ENCODE measurements at places on chromosomes 16 and 17. TPM values are rescaled to one million over a fixed set of nuclear protein-coding genes. Genes with fewer than 3 reads are reported as not detected.

DNA sequence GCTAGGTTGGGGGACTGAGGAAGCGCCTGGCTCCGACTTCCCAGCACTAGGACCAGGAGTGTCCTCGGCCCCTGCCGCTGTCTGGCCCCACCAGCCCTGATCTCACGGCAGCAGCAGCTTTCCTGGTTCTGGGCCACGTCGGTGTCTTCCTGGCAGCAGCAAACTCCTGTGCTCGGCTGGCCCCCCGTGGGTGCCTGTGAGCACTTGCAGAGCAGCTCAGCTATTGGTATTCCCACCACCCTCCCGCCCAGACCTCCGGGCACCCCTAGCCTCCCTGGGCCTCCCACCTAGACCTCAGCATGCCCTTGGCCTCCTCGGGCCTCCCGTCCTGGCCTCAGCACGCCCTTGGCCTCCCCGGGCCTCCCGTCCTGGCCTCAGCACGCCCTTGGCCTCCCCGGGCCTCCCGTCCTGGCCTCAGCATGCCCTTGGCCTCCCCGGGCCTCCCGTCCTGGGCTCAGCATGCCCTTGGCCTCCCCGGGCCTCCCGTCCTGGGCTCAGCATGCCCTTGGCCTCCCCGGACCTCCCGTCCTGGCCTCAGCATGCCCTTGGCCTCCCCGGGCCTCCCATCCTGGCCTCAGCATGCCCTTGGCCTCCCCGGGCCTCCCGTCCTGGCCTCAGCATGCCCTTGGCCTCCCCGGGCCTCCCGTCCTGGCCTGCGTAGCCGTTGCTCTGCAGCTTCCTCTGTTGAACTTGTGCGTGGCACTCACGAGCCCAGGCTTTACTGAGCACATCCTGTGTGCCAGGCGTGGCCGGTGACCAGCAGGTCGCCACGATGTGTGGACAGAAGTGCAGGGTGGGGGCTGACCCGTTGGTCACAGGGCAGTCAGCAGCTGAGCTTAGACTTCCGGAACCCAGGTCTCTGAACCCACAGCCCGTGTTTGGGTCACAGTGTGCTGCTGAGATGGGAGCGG lies 51.8 kb upstream of the ACSF3 start:
- no peak overlapping the region for H3K27ac ChIP-seq
- H3K4me3 ChIP-seq: no peak overlapping the region
- no peaks in the 10 kb centered on the region for H3K4me1 ChIP-seq
- DNase-seq: peak; percentile 63
- no peaks in the 10 kb centered on the region for H3K36me3 ChIP-seq
- H3K27me3 ChIP-seq: no peaks in the 10 kb centered on the region

- DNase-seq: no peak
- H3K4me1 ChIP-seq: no peaks in the 10 kb centered on the region
- H3K27ac ChIP-seq: no peak overlapping the region
- H3K36me3 ChIP-seq: no peaks in the 10 kb centered on the region
Observed at GRCh38 chr16:55543472-55543871, 23.0 kb upstream of the CAPNS2 start.

DNA sequence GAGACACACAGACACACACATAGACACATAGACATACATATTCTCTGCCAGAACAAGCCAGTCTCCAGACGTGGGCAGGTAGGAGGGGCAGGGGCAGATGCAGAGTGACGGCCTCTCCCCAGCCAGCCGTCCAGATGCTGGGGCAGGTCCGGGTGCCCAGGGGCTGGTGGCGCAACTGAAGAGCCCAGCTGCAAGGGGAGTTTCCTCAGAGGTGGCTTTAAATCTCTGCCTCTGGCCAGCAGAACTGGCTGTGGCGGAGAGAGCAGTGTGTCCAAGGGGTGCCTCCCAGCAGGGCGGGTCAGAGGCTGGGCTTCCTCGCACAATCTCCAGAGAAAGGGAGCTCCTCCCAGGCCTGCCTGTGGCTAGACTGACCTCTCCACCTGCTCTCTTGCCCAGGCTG lies 9.4 kb upstream of the GCGR start:
- no peak overlapping the region for H3K27ac ChIP-seq
- DNase-seq: no peak
- H3K27me3 ChIP-seq: no peaks in the 10 kb centered on the region

GRCh38 chr17:65231086-65231485 lies 93.9 kb downstream of the RGS9 start:
- no peak overlapping the region for H3K4me3 ChIP-seq
- no peak for DNase-seq
- no peaks in the 10 kb centered on the region for H3K27me3 ChIP-seq
- no peaks in the 10 kb centered on the region for H3K36me3 ChIP-seq

DNA sequence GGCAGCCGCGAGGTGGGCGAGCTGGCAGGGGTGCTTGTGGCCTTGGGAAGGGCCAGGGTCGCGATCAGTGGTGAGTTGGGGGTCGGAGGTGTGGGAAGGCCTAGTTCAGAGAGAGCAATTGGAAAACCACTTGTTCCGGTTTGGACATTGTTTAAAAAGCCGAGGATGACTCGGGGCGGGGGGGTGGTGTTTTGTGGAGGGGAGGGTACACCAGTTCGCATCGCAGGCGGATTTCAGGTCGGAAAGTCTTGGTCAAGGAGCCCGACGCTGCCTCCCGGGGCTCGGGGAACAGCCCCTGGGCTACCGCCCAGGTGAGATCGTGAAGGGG lies 66.4 kb downstream of the KPNA2 start:
- H3K27ac ChIP-seq: no peak overlapping the region
- peak; percentile 75 for DNase-seq
- H3K4me1 ChIP-seq: no peaks in the 10 kb centered on the region
- no peaks in the 10 kb centered on the region for H3K36me3 ChIP-seq
- H3K4me3 ChIP-seq: peak overlapping the region; percentile 82

DNA sequence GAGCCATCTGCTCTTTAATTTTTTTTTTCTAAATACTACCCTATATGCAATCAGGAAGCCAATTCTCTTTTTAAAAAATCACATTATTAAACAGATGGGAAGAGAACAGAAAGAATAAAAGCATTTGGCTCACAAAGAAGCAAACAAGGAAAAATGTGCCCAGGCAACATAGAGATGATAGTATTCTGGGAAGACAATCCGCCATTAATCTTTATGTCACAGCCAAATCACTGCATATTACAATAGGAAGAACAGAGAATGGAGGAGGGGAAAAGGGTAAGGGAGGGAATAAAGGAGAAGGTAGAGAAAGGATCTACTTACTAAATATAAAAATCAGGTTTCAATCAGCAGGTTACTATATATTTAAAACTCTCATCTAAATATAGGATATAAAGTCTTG lies 34.3 kb downstream of the STAT5B start:
- H3K4me1 ChIP-seq: no peaks in the 10 kb centered on the region
- no peak overlapping the region for H3K4me3 ChIP-seq

DNA sequence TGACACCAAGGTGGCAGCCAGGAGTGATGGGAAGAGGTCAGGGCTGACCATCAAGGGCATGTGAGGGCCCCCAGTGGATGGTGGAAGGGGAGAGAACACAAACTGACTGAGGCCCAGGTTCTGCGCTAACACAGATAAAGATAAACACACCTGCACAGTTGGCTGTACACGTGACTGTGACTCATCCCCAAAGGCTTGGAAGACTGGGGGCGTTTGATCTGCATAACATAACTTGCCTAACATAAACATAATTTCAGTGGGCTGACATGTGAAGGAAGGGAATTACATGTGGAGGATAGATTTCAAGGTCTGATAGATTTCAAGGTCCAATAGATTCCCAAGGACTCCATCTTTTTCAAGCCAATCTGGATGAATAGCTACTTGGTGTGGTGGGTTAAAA lies 100.9 kb upstream of the TNRC6C start:
- no peaks in the 10 kb centered on the region for H3K4me1 ChIP-seq
- no peaks in the 10 kb centered on the region for H3K27me3 ChIP-seq
- H3K27ac ChIP-seq: no peak overlapping the region
- H3K4me3 ChIP-seq: no peak overlapping the region
- no peaks in the 10 kb centered on the region for H3K36me3 ChIP-seq

GRCh38 chr17:52790359-52790955 lies 631.9 kb upstream of the CA10 start:
- DNase-seq: no peak
- no peak overlapping the region for H3K27ac ChIP-seq
- H3K4me1 ChIP-seq: no peaks in the 10 kb centered on the region
- H3K27me3 ChIP-seq: no peaks in the 10 kb centered on the region

DNA sequence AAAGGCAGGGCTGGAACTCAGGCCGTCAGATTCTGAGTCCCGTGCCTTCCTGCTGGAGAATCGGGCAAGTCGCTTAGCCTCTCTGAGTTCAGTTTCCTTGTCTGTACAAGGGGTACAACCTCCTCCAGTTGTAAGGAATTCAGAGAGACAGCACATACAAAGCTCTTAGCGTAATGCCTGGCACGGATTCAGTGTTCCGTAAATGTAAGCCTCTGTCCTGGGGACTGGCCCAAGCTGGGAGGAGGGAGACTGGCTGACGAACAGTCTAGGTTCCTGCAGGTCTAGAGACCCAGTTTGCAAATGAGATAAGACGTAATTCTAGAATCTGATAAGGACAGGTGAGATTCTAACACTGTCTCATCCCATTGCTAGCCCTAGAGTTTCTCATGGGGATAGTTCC lies 9.9 kb downstream of the METTL22 start:
- no peaks in the 10 kb centered on the region for H3K4me1 ChIP-seq
- no peak overlapping the region for H3K4me3 ChIP-seq
- no peak for DNase-seq
- H3K27me3 ChIP-seq: no peaks in the 10 kb centered on the region

DNA sequence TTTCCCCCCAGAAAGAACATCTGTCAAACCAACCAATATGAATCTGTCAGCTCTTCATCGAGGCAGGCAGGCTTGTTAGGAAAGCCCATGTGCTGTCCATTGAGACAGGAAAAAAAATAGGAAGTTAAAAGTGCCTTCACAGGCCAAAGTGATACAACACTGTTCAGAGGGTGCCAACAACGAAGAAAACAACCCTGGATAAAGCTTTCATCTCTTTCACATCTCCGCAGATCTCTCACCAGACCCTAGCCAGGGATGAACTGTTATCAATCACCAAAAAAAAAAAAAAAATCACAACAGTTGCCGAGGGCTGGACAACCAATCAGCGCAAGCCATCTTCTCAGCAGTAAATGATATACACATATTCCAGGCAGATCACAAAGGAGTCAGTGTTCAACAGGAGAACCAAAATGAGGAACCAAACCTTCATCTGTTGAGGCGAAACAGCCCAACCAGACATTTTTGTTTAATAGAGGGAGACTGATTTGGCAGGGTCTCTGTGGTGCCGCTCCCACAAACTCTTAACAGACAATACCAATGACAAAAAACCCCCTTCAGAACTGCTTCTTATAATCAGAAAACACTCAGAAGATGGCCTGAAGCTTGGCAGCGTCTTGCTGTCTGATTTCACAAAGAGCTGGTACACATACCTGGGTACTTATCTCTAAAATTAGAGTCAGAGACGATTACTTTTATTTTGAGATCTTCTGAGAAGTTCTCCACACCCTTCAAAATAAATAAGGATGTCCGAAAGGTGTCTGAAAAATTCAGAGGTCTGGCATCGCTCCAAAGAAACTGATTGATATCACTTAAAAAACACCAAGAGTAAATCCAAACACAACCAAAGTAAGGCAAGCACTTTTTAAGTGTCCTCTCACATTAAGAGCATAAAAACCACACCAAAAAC lies 1.8 kb downstream of the MAP3K14 start:
- no peak overlapping the region for H3K27ac ChIP-seq
- DNase-seq: no peak
- H3K36me3 ChIP-seq: no peaks in the 10 kb centered on the region

The GP2 gene
- total RNA-seq: 4.8 TPM

The RUNDC3A gene
- 0.75 TPM for total RNA-seq
